NK-92 treated with Interleukin-12 subunit alpha and Interleukin-12 subunit beta, amount 100 ng/mL, for 24 hours (cell line): ENCODE measurements at places on chromosomes 7 and 10.

GRCh38 chr10:92150823-92151222 is 140.1 kb downstream of the CPEB3 start:
- DNase-seq = no peak

GRCh38 chr7:134737566-134738345 is 41.7 kb upstream of the CALD1 start:
- DNase-seq = no peak

GRCh38 chr10:129341087-129341486 is 126.0 kb upstream of the MGMT start:
- DNase-seq = no peak

GRCh38 chr7:146956321-146956720 is 839.7 kb downstream of the CNTNAP2 start:
- DNase-seq = no peak

GRCh38 chr10:15572531-15573045 is 147.1 kb downstream of the ITGA8 start:
- no peak for DNase-seq

DNA sequence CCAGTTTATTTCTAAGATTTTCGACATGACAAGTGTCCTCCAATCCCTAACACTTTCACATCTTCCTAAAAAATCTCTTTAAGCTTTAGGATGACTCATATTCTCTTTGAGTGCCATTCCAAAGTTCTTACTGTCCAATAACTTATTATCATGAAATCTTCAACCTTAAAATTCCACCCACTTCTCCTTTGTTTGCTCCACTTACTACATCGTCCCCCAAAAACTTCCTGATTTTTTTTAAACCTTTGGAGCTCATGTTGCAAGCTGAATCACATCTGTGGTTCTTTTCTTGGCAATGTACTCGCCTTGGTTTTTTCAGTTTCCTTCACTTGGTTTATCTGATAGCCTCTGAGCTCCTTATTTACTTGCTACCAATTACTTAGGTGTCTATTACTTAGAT is 39.2 kb upstream of the JCAD start:
- DNase-seq = no peak

GRCh38 chr7:127996253-127997071 is 34.8 kb downstream of the LRRC4 start:
- no peak for DNase-seq

GRCh38 chr10:3491571-3491970 is 293.4 kb downstream of the KLF6 start:
- DNase-seq = no peak

DNA sequence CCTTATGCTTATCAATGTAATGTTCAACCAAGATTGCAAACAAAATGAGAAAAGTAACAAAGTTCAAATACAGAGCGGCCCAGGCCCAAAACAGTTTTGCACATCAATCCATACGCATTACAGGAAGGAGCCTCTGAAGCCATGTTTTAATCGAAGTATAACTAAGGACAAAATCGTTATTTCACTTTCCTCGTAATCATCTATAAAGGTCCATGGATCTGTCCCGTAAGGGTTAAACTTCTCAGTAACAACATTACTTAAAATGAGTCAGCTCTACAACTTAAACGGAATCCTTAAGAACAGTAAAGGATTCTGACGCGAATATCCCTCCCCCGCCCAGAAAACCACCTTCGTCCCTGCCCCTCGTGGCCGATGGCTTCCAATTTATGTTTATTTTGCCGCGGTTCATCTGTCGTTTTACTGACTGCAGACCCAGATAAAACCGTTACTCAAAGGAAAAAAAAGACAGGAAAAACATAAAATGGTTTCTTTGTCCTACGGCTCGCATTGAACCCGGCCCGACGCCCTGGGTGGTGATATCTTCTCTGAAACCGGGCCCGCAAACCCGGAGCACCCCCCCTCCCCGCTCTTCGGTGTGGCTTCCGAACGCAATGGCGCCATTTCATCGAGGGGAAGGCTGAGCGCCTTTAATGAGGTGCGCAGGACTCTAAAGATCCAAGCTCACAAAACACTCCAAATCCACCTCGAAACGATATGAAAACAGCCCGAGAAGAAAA is 1.1 kb downstream of the HNRNPA2B1 start:
- peak; percentile 36 for DNase-seq

DNA sequence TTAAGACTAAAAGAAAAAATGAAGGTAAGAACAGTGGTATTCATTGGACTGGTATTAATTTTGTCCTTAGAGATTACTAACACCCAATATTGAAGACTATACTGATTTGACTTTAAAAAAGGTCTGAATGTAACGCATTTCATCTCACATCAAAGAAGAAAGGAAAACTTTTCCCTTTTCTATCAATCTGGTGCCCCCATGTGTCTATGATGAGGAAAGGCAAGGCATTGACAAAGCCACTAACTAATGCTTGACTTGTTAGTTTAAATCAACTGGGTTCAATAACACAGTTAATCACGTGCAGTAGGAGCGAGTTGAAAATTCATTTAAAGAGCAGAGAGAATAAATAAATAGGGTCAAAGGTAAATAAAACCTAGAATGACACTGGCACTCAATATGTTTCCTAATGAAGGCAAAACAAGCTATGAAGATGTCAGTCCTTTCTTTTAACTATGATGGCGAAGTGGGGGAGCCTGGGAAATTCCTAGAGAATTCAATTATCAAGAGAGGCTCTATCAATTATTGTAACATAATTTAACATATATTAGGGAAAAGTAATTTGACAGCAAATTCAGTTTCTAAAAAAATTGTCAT is 180.9 kb downstream of the ANK3 start:
- DNase-seq = no peak

DNA sequence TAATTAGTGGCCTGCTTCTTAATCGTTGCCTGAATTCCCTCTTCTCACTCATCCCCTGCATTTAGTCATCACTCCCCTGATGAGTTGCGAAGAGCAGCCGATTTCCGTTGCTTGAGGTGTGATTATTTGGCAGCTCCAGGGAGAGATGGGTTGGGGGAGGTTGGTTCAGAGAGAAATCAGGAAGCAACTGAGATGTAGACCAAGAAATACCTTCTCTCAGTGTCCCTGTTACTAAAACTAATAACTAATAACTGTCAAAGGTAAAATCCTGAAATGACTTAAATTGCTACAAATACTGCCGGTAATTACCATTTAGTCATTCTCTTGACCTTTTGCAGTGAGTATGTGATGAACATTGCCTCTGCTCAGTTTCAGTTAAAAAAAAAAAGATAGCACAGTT is 76.9 kb downstream of the ELMO1 start:
- DNase-seq = no peak

- DNase-seq = no peak
Measured at GRCh38 chr7:98241674-98242241, 10.3 kb downstream of the TECPR1 start.

DNA sequence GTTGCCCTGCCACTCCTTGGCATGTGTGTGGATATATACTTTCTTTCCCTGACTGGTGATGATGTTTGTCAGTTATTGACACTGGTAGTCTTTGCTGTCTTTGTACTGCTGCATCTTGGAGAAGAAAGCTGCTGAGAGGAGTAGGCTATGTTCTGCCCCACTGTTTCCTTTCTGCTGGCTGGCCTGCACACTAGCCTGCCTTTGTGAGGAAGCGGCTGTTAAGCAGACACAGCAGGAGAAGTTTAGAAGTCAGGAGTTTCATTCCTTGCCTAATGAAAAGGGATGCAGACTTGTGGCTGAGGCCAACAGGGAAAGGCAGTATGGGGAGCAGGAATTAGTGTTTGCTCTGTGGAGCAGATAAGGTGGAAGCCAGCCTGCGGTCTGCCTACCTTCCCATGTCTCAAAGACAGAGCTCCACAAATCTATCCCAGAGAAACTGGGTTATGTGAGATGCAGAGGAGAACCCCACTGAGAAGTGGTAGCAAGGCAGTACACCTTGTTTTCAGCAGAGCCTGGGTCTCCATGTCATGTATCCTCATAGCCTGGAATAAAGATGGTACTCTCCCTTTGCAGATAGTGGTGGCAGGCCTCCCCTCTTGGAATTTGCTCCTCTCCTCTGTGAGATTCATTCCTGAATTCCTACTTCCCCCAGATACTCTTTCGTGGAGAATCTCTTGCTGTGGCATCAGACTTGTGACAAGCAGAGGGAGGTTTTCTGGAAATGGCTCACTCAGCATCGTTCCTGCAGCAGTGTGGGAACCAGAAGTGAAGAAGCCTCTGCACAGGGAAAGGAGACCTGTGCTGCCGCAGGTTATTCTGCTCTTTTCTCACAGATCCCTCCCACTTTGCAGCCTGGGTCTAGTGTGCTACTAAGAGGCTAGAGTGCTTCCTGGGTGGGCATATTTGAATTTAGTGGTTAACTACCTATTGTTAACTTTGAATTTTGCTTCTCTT is 130.2 kb downstream of the LRRC4 start:
- no peak for DNase-seq

DNA sequence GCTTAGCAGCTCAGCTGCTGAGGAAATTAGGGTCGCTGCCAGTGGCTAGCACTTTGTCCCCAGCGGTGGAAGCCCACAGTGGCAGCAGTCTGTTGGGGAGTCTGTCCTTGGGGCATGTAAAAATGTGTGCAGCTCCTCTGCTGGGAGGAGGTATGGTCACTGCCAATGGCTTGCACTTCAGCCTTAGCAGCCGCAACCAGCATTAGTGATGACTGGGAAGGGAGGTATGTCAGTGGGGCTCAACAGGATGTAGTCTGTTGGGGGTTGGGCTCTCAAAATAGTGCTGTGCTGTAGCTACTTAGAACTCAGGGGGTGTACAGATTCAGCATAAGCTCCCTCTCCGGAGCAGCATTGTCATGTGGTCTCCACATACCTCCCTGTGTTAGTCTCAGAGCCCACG is 189.9 kb downstream of the ZEB1 start:
- DNase-seq = no peak

DNA sequence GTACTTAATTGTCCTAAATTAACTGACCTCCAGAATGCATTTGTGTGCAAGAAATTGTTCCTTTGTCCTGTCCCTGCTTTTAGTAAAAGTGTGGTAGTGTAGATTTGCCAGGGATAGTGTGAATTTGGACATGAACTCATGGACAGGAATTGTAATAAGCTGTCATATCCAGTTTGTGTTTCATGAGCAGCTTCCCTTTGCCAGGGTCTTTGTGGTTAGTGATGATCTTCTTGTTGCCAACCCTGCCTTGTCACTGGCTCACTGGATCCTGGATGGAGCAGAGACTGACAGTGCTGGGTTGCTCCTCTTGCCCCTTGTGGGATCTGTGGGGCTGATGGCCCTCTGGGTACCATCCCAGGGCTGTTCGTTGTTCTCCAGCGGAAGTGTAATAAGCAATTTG is 110.1 kb downstream of the CCNY start:
- no peak for DNase-seq

DNA sequence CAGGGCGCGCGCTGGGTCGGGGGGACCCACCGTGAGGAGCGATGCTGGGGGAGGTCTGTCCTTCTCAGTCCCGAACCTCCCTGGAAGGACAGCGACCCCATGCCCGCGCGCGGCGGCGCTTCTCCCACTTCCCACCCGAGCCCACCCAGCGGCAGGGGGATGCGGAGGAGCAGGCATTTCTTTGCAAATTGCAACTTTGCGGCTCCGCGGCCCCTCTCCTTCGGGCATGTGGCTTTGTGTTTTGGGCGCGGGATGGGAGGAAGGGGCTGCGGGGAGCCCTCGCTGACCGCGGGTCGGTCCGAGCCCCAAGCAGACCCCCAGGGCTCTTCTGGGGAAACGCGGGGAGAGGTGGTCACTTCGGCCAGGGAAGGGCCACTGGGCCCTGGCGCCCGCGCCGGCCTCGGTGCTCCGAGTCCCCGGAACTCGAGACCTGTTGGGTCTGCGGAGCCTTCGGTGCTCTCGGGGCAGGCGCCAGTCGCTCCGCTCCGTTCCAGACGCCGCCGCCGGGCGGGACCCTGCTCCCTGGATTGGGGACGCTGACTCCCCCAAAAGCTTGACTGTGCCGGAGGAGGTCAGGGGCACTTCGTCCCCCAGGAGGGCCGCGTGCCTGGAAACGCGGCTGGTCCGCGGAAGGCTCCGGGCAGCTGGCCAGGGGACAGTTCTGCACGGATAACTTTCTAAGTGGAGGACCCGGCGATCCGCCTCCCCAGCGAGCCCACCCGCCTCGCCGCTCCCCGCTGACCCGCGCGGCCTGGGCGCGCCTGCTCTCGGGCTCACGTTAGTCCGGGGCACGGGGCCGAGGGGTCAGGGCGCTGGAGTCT is 164.2 kb upstream of the DPP6 start:
- DNase-seq = no peak

- DNase-seq = no peak
Measured at GRCh38 chr7:1219498-1219897, 13.2 kb upstream of the UNCX start.

DNA sequence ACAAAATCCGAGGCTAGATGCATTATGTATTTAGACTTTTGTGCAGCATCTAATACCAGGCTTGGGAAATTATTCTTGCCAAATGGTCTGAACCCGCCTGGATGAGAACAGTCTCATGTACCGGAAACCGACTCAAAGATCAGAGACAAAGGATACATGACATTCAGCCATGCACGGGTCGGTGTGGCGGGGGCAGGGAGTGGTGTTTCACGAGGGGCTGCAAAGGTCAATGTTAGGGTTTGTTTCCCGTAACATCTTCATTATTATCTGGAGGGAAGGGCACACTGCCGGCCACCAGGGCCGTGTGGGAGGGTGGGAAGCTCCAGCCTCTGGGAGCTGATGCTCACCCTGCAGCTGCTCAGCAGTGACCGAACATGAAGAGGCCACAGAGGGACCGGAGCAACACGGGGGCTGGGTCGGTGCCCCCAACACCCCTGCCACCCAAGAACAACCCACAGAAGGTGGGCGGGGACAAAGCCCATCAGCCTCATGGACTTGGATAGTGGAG is 23.1 kb downstream of the CNPY1 start:
- DNase-seq = no peak

- no peak for DNase-seq
Measured at GRCh38 chr10:119073584-119073983, 7.0 kb downstream of the EIF3A start.
